ENCODE measurements at places on chromosomes 1 and 21.
A peak's percentile ranks its signal among the peaks of the same experiment; 100 is the strongest.

- no peak for DNase-seq
Observed at GRCh38 chr1:246200225-246200624, 306.9 kb downstream of the SMYD3 start.

- no peak for DNase-seq
Observed at GRCh38 chr1:215835951-215836350, 268.8 kb downstream of the KCTD3 start.

GRCh38 chr1:3852711-3853485, 4.1 kb downstream of the CEP104 start:
- DNase-seq: no peak

GRCh38 chr1:163922743-163923201, 601.0 kb downstream of the NUF2 start:
- peak; percentile 89 for DNase-seq

DNA sequence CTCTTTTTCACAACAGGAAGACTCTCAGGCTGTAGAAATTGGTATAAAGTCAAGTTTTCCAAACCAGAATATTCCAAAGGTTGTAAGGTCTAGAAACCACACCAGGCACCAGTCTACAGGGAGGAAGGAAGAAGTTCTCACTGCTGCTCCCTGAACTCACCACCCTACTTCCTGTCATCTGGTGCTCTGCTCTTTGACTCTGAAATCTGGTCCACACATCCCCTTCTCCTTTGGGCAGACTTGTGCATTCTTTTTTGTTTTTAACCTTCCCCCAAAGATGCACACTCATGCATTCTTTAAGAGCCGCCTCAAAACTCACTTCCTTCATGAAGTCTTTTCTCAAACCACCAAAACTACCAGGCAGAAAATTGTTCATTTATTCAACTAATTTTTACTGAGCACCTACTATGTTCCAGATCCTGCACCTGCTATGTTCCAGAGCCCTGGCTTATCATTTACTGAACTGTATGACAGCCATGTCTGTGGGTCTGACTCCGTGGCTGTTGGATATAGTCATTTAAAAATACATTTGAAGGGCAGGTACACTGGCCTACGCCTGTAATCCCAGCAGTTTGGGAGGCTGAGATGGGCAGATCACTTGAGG, 30.1 kb upstream of the EPS15 start:
- DNase-seq: no peak

- DNase-seq: no peak
Observed at GRCh38 chr1:119617751-119618691, 30.0 kb downstream of the ZNF697 start.

- DNase-seq: no peak
Observed at GRCh38 chr21:41403331-41403730, 22.7 kb upstream of the MX1 start.

- no peak for DNase-seq
Observed at GRCh38 chr1:180837020-180837419, 75.7 kb upstream of the KIAA1614 start.

DNA sequence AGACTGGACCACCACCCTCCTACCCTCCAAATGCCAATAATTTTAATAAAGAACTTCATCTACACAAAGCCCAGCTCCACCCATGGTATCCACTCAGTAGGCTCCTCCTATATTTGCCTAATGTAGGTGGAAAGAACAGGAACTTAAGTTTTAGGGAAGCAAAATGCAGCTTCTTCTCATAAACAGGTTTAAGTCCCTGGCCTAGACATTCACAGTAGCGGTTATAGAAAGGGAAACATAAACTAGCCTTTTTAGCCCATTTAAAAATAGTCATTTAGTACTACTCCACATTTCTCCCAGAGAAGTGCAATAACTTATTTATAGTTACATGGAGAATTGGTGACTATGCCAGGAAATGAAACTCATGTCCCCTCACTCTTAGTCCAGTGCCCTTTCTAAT, 56.6 kb upstream of the CPLANE2 start:
- DNase-seq: peak; percentile 34

GRCh38 chr1:53931523-53931922, 14.0 kb downstream of the IFT25 start:
- no peak for DNase-seq
